HS-5 (cell line): ENCODE measurements at places on chromosomes 2 and 18.
A peak's percentile ranks its signal among the peaks of the same experiment; 100 is the strongest.

DNA sequence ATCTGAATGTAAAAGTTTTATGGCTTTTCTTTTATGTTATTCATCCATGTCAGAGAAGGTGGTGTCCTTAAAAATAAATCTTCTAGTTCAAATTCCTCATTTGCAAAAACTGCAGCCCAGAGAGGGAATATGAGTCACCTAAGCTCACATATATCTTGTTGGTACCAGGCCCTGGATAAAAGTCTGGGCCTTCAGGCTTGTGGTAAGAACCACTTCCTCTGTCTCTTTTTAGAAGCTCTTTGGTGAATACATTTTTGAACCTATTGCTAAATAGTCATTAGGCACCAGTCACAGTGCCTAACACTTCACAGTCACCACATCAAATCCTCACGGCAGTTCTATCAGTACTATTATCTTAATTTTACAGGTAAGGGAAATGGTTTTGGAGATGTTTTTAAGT is 199.2 kb downstream of the KCNS3 start:
- DNase-seq = peak; percentile 57

- DNase-seq = no peak
These were observed 64.6 kb downstream of the DSEL start for GRCh38 chr18:67451960-67452359.

GRCh38 chr2:7270011-7270431 is 352.8 kb downstream of the RNF144A start:
- no peak for DNase-seq

- DNase-seq = no peak
These were observed at the start of gene ST8SIA3 for GRCh38 chr18:57352271-57352701. Gene ST8SIA3 (plus strand): TSS chr18:57352557. CDS start chr18:57352847, 290 bp downstream.

GRCh38 chr18:48876590-48876989 is 74.2 kb downstream of the SMAD7 start:
- DNase-seq = no peak

DNA sequence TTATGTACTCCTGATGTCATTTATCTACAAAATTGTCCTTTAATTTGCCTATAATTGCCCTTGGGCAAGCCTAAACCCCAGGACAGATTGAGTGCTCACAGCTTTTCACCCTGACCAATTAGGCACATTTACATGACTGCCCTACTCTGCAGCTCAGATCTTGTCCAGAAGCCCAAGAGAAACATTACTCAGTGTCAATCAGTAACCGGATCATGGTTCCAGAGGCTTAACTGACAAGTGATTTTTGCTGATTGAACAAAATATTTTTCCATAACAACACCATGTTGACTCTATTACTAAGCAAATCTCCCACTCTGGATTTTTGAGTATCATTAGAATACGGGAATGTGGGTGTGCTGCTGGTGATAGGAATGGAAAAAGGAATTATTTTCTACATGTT is 465.4 kb upstream of the TNP1 start:
- DNase-seq = no peak

DNA sequence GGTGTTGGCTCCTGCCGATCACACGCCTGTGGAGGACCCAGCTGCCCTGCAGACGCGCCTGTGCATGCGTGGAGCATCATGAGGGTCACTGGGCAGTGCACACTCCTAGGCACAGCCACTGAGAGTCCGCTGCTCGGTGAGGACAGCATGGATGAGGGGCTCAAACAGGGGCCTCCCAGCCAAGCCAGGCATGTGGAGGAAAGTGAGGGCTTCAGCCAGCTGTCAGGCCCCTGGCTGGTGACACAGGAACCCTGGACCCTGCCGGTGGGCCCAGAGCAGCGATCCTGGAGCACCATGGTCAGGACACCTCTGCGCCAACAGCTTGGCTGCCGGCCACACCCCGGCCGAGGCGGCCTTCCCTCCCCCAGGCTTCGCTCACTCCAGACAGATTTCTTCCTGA is 171.2 kb downstream of the RTP5 start:
- DNase-seq = no peak

DNA sequence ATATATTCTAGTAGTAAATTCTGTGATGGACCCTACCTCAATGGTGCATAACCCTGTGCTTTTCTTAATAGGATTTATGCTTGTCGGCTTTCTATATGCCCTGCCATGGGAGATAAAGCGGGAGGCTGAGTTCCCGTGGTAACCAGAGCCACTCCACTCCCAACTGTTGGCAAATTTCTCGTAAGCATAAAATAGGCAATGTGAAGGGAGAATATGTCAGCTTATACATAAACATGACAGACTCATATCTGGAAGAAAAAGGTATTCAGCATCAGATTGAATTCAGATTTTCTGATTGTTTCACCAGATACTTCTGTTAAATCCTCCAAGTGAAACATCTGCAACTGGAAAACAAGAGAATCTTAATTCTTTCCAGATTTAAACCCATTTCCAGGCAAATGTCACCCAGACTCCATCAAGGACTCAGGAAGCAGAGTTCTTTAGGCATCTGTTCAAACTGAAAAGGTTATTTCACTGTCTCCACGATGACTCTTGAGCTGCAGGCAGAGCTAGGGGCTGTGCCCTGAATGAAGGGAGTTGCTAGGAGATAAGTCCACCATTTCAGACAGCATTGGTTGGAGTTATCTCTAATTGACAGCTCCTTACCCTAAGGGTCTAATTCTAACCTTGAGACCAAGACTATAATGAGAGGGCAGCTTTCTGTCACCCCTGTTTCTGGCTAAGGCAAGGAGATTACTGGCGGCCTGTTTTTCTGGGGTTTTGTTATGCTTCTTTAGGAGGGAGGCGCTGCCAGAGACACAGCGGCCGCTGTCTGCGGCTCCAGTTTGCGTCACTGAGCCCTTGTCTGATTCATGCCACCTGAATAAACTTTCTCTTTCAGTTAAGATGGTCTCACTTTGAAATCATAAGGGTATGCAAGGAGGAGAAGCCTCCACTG is 381.3 kb downstream of the SOX11 start:
- no peak for DNase-seq

DNA sequence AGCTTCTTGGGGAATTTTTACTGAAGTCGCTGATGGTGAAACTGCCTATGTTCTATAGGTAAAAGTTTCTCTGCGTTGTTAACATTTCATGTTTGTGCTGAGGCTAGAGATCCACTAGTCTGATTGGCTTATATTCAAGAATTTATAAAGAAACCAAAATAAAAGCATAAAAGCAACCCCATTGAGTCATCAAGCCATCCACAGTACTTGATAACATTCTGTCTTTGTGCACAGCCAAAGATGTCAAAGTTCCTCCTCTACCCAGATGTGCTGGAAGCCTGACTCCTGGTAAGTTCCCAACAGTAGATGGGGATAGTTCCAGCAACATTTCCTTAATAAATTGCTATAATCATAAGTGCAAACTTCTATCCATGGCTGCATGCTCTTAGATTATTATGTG is 107.8 kb downstream of the TANC1 start:
- peak; percentile 50 for DNase-seq

GRCh38 chr2:96485751-96486651 is 19.2 kb downstream of the NEURL3 start:
- peak; percentile 82 for DNase-seq

DNA sequence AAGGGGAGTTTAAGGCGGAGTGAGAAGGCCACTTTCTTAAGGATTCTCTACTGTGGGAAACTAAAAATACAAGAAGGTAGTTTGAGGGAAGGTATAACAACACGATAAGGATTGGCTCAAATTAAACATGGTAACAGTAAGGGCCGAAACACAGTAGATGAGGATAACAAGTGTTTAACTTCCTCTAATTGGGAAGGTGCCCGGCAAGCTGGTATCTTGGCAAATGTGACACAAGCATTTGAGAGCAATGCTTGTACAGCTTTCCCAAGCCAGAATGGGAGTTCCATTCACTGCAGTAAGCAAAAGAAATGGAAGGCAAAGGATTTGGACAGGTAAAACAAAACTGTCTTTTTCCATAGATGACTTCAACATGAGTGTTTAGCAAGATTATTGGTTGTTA is 19.8 kb downstream of the USP40 start:
- no peak for DNase-seq

GRCh38 chr18:31204833-31205232 is 42.2 kb upstream of the DSC1 start:
- no peak for DNase-seq

DNA sequence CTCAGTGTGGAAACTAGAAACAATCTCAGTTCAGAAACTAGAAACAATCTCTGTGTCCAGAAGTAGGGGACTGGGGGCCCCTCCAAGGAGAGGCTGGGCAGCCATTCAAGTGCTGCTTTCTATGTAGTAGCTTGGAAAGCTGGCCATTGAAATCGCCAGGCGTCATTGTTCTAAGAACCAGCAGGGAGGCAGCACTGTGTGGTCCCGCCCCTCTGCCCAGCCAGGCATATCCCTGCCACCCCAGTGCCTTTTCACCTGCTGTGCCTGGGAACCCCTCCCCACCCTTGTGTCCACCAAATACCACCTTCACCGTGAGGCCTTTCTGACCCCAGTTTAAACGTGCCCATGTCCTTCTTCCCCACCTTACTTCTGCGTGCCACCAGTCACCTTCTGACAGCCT is 221.6 kb downstream of the GBX2 start:
- DNase-seq = no peak

GRCh38 chr2:118982039-118982438 is 40.0 kb downstream of the MARCO start:
- no peak for DNase-seq

GRCh38 chr2:217127744-217128143 is 267.9 kb upstream of the TNP1 start:
- no peak for DNase-seq

GRCh38 chr2:46335391-46336282 is 38.4 kb downstream of the EPAS1 start:
- DNase-seq = no peak

DNA sequence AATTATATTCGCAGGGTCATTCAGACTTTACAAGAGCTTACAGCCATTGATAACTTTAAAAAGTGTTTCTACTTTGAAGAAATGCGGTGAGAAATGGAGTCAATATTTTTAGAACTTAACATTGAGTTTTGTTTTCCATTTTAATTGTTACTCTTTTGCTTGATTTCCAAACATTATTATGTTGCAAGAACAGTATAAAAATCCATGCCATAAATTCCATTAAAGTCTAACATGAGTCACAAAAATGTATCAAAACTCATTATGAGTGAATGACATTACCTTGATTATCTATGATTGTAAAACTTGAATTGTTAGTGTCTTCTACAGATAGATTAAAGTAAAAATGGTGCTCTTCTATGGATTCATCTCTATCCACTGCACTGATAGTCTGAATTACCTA is 92.6 kb downstream of the CDH19 start:
- no peak for DNase-seq

DNA sequence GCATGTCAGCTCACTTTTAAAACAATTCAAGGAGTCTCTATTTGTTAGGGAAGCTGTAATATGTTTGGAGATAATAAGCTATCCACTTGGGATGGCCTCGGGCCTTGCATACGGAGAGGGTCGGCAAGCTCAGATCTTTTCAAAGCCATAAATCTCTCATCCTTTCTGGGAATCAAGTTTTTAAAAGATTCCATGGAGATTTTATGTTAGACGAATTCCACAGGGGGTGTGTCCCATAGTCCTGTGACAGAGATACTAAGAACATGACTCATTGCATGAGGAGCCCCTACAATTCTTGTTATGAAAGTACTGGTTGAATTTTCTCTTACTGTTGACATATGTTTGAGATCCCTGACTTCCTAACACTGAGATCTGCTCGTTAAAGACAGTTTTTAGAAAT is 108.7 kb downstream of the FEZ2 start:
- peak; percentile 56 for DNase-seq

GRCh38 chr2:95301876-95302641 is 4.9 kb downstream of the KCNIP3 start:
- no peak for DNase-seq

DNA sequence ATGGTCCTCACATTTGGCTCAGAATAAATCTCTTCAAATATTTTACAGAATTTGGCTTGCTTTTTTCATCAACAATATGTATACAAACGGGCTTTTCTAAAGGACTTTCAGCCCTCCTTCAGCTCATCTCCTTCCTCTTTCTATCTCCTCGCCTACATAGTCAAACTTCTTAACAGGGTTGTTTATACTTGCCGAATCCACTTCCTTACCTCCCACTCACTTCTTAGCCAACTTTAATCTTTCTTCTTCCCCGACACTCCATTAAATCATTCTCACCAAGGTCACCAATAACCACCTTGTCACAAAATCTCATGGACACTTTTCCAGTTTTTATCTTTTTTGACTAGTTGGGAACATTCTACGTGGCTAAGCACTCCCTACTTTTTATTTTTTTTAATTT is 325.2 kb downstream of the PLCL1 start:
- no peak for DNase-seq

DNA sequence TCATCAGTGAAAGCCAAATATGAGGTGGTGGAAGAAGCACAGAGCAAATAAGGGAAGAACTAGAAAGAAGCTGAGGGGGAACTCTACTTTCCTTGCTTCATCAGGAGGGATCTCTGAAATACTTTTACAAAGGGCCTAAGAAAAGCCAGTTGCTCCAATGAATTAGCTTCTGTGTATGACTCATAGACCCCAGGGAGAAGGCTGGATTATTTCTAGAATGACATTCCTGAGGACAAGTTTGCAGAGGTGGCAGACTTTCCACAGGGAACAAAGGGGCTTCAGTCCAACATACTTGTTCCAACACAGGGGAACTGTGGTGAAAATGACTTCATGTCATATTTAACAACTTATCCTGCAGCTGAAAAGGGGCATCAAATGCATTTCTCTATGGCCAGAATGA is 29.0 kb downstream of the DOK1 start:
- DNase-seq = no peak

DNA sequence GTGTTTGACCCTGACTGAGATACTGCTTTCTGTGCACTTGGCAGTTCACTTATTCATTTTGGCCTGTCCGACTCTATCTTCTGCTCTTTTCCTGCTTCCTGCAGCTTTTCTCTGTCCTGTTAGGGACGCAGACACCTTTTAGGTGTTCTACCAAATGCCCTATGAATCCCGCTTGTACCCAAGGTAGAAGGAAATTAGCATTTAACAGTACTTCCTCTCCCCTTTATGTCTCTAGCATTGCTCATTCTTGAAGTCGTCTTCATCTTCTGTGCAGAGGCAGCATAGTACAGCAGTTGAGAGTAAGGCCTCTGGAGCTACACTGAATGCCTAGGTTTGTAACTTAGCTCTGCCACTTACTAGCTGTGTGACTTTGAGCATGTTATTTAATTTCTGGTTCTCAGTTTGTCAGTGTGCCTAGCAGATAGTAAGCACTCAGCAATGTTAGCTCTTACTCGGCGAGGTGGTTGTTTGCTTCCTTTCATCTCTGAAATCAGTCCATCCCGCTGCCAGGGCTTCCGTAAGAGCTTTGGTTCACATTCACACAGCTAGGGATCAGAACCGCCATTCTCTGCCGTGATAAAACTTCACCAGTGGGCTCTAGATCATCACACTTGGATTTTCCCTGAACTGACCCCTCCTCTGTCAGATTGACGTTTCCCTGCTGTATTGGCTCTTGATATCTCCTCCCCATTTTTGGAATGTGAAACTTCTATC is 1.4 kb downstream of the CCT7 start:
- no peak for DNase-seq
